ENCODE measurements at places on chromosomes 3 and 15. TPM values are rescaled to one million over a fixed set of nuclear protein-coding genes. Genes with fewer than 3 reads are reported as not detected.

GRCh38 chr3:55708921-55709320, 221.8 kb upstream of the WNT5A start:
- DNase-seq, result no peak

DNA sequence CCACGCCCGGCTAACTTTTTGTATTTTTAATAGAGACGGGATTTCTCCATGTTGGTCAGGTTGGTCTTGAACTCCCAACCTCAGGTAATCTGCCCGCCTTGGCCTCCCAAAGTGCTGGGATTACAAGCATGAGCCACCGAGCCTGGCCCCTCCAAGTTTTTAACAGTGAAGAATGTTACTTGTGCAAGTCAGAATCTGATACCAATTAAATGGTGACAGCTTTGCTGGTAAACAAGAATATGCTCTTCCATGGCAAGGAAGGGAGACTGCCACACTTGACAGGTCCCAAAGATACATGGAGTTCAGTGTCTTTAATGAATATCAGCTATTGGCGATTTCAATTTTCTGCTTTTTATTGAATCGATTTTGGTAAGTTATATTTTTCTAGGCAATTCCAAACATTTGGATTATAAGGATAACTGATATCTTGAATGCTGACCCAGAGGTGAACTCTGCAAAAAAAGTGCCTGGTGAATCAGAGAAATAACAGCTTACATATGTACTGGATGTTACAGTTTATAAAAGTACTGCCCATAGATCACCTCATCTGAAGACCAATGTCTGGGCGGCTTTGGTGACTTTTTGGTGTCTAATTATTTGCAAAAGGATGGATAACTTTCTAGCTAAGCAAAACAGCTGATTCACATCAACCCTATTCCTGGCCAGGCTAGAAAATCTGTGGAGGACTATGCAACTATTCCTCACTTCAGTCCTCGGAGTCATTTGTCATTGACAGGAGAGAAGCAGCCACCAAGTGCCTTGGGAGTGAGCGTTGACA, 1.2 kb downstream of the PARP16 start:
- no peak for DNase-seq

DNA sequence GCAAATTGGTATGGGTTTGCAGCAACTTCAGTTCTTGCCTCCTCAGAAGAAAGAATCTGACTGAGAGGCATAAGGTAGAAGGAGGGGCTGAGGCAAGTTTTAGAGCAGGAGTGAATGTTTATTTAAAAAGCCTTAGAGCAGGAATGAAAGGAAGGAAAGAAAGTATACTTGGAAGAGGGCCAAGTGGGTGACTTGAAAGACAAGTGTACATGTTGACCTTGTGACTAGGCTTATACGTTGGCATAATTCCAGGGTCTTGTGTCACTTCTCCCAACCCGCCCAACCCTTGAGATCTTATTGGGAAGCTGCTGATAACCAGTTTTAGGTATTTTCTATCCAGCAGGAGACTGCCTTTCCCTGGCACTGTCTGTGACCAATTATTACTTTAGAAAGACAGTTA, 436.9 kb upstream of the ZNF717 start:
- DNase-seq, result no peak

DNA sequence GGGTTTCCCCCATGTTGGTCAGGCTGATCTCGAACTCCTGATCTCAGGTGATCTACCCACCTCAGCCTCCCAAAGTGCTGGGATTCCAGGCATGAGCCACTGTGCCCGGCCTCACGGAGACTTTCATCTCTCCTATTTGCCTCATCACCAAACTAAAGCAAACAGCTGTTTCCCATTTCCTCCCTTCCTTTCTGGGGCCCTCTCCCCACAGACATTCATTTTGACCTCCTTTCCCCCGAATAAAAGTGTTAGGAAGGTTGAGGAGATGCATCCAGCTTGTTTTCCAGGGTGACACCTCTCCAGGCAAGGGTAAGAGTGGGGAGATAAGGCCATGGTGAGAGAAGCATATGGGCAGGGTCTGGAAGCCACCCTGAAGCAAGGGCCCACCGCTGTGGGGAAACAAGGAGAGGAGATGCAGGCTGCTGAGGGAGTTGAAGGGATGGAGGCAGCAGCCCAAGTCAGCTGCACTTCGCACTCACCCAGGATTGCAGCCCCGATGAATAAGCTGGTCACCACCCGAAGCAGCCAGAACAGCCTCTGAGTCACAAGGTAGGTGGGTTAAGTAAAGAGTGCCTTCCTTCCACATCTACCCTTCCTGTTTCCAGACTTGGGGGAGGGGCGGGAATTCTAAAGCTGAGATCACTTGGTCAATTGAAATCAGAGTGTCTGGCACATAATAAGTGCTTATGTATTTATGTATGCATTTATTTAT, 7.7 kb downstream of the DUOXA2 start:
- no peak for DNase-seq

- DNase-seq, result no peak
These were observed 12.9 kb upstream of the PARL start for GRCh38 chr3:183897606-183898005.

DNA sequence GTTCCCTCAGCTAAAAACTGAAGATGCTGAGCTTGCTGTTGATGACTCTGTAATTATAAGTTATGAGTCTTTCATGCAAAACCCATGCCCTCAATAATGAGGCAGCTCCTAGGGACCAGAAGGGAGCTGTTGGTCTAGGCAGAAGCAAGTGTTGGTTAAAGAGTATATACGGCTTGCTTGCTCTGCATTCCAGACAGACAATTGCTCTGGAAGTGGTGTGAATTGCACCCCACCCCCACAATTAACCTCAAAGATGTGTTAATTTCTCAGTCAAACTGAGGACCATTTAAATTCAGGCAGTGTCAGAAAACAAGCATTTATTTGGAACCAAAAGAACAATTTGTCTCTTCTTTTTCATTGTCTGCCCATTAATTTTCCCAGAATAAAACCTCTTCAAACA, 163.5 kb upstream of the EOMES start:
- DNase-seq, result no peak

- no peak for DNase-seq
These were observed 733.6 kb downstream of the EPHA3 start for GRCh38 chr3:89841041-89841440.

- no peak for DNase-seq
These were observed 67.6 kb upstream of the SH3GL3 start for GRCh38 chr15:83379579-83379959.

DNA sequence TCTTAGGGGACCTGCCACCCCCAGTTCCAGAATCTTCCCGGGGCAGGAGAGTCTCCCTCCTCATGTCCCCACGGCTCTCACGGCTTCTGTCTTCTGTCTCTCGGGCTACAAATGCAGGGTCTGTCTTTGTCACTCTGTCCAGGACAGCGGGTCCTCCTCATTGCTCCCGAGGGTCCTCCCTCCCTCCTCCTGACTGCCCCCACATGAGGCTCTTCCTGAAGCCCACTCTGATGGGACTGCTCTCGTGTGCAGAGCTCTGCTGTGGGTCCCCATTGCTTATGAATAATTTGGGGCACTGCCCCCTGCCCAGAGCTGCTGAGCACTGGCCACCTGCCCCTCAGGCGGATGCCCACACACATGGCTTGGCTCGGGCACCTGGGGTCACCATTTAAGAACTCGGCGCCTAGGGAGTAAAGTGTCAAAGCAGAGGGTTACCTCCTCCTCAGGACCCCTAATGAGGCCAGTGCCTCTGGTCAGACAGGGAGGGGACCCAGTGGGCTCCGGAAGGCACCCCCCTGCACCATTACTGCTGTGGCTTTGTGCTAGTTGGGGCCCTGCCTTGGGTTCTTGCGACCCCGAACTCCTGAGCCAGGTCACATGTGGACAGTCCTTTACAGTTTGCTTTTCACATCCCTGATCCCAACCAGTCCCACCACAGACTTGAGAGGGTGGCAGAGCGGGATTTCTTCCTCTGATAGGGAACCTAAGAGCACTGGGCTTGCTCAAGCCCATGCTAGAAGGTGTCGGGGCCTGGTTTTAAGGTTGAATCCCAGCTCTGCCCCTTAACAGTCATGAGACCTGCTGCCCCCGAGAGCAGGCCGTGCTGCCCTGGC, 22.1 kb downstream of the HDAC11 start:
- DNase-seq, result no peak

DNA sequence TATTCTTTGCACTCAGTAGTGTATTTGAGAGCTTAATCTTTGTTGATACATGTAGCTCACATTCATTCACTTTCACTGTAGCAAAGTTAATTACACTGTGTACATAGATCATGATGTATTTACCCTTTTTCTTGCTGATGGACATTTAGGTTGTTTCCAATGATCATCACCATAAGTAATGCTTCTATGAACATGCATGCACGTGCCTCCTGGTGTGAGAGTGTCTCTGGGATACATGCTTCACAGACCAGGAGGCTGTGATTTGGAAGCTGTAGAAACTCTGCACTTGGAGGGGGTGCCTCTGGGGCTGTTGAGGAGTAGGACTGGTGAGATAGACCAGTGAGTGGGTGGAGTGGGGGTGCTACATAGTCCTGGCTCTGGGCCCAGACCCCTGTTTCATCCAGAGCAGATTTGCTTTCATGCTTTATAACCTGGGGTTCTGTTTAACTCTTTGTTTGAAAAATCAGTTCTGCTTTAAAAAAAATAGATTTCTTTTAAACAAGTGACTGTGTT, 18.2 kb upstream of the SMAD3 start:
- DNase-seq, result peak; percentile 35

GRCh38 chr3:17481116-17481515, 261.3 kb downstream of the TBC1D5 start:
- no peak for DNase-seq

DNA sequence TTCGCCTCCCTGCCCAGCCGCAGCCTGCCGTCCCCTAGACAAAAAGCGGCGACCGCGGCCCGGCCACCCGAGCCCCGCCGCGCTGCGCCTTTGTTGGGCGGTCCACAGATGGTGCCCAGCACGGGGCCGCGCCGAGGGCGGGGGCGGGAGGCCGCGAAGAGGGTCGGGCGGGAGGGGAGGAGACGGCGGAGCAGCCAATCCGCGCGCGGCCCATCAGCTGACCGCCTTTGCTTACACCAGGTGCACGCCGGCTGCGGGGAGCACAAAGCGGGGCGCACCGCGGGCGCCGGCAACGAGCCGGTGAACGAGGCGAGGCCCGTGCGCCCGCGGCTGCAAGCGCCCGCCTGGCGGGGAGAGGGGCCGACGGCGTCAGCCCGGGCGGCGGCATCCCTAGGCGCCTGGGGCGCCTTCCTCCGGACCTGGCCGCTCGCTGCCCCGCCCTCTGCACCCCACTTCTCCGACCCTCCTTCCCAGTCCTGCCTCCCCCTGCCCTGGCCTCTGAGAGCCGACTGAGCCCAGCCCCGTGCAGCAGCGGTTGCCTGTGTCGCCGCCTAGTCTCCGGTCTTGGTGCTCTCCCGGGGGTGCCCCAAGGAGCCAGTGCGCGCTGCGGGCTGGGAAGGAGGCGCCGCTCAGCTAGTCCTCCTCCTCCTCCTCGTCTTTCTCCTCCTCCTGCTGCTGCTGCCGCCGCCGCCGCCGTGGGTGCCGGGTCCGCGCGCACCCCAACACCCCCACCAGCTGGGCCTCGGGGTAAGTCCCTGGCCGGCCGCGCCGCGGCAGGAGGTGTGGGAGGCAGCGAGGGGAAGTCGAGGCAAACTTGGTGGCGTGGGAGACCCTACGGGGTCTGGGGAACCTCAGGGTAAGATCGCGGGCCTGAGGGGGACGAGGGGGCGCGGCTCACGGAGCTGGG, at the start of gene LRRN1:
TSS of gene LRRN1 (plus strand) at position 259 of the 907 bp plus-strand sequence. CDS start 45,211 bp downstream, outside the sequence.
- peak; percentile 61 for DNase-seq

GRCh38 chr15:57213862-57214261, 162.4 kb upstream of the CGNL1 start:
- no peak for DNase-seq

- DNase-seq, result no peak
These were observed 65.8 kb downstream of the CTNNB1 start for GRCh38 chr3:41265011-41265545.

- peak; percentile 81 for DNase-seq
These were observed 3.4 kb downstream of the GXYLT2 start for GRCh38 chr3:72891053-72891855.

DNA sequence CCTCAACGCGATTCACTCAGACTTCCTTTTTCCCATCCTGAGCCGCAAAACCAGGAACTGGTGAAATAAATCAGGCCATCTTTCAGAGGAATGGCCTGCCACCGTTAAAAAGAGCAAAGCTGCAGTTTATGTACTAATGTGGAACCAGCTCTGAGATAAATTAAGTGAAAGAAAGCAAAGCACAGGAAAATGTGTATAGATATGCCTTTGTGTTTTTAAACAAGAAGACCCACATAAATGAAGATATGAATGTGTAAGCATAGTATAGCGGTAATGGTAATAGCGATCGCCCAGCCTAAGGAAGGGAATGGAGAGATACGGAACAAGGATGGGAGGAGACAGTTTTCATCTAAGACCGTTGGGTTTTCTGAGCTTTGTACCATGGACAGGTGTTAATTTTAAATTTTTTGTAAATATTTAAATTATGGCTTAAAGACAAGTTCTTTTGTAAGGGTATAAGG, 30.8 kb upstream of the RPN1 start:
- no peak for DNase-seq

DNA sequence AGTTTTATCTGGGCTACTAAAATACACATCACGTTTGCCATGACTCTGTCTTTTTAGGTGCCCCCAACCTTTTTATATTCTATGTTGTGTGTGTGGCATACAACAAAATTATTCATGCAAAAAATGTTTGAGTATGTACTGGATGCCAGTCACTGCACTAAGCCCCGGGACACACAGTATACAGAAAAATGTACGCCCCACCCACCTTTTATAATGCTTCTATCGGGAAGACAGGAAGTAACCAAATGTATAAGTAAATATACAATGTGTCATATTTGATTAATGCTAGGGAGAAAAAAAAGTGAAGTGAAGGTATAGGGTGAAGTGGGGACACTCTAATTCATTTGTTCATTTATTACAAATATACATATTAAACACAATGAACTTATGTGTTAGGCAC, 503.4 kb upstream of the MDFIC2 start:
- DNase-seq, result no peak

DNA sequence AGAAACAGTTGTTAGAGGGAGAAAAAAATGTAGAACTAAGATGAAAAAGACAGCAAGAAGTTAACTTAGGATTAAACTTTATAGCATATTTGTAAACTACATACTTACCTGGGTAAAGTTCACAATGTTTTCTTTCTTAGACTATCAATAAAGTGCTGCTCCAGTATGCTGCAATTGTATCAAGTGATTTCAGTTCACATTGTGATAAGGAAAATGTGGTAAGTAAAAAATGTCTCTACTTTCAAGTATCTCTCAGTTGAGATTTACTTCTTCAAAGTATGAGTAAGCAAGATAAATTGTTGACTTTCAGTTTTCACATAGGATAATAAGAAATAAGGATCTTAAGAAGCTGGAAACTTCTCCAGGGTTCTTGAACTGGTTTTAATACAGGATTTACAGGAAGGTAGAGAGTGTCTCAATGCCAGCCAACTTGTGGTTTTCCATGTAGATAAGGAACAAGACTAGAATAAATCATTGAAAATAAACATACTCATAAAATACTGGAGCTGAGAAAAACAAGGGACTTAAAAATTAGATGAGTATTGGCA, 528.8 kb downstream of the UNC13C start:
- no peak for DNase-seq

GRCh38 chr3:165748094-165748493, 89.1 kb downstream of the BCHE start:
- DNase-seq, result no peak

GRCh38 chr3:134824791-134825190, 29.7 kb downstream of the EPHB1 start:
- DNase-seq, result peak; percentile 47

Gene MEIS2
- polyA plus RNA-seq, result 4.2 TPM

Gene CACNA2D2
- 1.2 TPM for polyA plus RNA-seq

Gene ADAMTS17
- 1.4 TPM for polyA plus RNA-seq

Gene SUSD5
- under 0.01 TPM for polyA plus RNA-seq

Gene RAD51
- 9.8 TPM for polyA plus RNA-seq

Gene MUC20
- 7.8 TPM for polyA plus RNA-seq

Gene ST8SIA2
- 0.23 TPM for polyA plus RNA-seq

Gene FBXL22
- 0.69 TPM for polyA plus RNA-seq

Gene ZNF501
- 1.2 TPM for polyA plus RNA-seq

Gene MCTP2
- 7.2 TPM for polyA plus RNA-seq

Gene PCLAF
- 40.2 TPM for polyA plus RNA-seq

Gene FBXO40
- polyA plus RNA-seq, result not detected

Data from sigmoid colon (tissue), 7 donors.